IPS DF 6.9 (cell line): ENCODE measurements at places on chromosomes 12 and 14.

- DNase-seq: no peak
Observed at GRCh38 chr14:102644523-102644922, 52.1 kb downstream of the RCOR1 start.

DNA sequence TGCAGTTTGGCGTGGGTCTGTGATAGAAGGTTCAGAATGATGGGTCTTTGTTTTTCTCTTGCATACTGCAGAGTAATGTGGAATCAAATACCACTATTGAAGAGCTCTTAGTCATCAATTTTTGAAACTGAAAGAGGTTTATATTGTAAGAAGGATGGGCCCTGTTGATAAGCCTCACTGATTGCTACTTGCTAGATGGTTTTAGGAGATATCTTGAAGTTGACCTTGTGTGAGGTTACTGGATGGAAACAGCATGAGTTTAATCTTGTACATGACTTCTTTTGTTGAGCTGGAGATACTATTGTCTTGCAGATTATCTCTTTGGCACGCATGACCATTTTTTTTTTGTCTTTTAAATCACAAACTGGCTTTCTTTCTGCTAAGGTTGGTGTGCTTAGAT lies 13.8 kb downstream of the BICD1 start:
- DNase-seq: no peak

- no peak for DNase-seq
Observed at GRCh38 chr12:109815225-109815624, 18.0 kb downstream of the TRPV4 start.

GRCh38 chr14:49220492-49220891 lies 365.7 kb downstream of the RPS29 start:
- no peak for DNase-seq

- no peak for DNase-seq
Observed at GRCh38 chr12:89781156-89781555, 72.5 kb upstream of the ATP2B1 start.

GRCh38 chr14:65239938-65240296 lies 137.6 kb upstream of the MAX start:
- DNase-seq: no peak

DNA sequence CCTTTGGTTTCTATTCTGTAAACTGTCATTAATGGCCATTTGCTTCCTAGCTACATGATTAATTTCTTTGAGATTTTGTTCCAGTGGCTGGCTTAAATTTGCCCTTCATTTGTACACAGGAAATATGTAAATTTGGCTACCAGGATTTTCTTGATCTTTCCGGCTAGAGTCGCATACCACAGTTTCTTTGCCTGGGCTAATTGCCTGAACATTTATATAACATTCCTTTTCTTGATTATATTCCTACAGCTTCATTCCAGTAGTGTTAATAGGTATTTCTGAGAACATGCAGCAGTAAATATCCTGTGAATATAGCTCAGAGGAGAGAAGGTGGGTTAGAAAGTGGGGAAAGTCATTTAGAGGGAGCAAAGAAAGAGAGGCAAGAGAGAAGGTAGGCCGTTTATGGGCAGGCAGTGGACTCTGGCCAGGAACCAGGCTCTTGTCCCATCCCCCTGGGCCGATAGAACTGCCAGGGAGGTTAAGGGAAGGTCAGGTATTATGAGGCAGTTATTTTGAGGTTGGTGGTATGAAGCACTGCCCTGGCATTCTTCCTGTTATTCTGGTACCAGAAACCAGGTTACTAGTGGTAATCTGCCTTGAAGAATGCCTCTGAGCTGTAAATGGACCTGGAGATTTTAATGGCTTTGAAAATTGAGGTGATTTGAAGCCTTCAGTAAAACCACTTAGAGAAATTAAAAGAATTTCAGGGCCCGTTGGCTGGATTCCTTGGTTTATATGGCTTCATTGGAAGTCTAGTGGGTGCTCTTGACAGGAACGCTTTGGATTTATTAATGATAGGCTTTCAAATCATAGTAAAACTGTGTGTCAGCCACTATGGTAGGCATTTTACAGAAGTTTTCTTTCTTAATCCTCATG lies 4.4 kb downstream of the RNF10 start:
- DNase-seq: no peak

DNA sequence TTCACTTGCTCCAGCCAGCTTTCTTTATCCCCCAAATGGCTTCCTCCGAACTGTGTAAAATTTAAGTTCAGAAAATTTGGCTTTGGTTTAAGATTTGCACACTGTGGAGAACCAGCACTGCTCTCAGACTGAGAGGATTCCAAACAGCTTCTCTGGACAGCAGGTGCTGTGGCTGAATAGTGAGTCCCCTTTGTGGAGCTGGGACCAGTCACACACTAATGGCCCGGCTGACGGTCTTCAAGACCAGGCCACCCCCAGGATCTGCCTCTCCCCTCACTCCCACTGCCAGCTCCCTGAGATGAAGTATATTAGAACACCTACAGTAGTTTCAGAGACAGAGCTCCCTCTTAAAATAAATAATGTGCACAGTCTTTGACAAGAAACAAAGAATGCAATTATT lies 267.3 kb downstream of the BCAT1 start:
- DNase-seq: no peak

GRCh38 chr12:5964913-5965900 lies 20.1 kb upstream of the ANO2 start:
- DNase-seq: no peak

GRCh38 chr14:53113989-53114388 lies 39.1 kb downstream of the DDHD1 start:
- DNase-seq: no peak

- DNase-seq: no peak
Observed at GRCh38 chr12:3046441-3047200, 30.6 kb upstream of the TSPAN9 start.

GRCh38 chr12:127306604-127307215 lies 960.3 kb upstream of the TMEM132C start:
- DNase-seq: no peak

GRCh38 chr12:11600199-11600598 lies 49.3 kb upstream of the ETV6 start:
- DNase-seq: no peak

DNA sequence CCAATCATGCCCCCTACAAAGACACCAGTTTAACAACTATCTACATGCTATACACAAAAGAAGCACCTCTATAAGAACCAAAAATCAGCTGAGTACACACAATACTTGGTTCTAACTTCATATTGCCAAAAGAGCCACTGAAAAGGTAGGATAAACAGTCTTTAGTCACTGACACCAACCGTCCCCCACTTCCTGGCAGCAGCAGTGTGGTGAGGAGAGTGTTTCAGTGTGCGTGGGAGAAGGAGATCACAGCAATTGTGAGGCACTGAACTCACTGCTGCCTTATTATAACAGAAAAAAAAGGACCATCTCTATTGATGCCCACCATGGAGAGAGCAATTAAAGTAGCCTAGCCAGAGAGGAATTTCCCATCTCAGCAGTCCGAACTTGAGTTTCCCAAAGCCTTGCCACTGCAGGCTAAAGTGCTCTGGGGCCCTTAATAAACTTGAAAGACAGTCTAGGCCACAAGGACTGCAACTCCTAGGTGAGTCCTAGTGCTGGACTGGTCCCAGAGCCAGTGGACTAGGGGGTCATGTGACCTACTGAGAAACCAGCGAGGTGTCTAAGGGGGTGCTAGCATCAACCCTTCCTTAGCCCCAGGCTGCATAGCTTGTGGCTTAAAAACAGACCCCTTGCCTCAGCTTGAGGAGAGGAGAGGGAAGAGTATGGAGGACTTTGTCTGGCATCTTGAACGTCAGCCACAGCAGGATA lies 37.1 kb upstream of the LMNTD1 start:
- no peak for DNase-seq

- no peak for DNase-seq
Observed at GRCh38 chr12:121295746-121296617, 527 bp downstream of the CAMKK2 start.

DNA sequence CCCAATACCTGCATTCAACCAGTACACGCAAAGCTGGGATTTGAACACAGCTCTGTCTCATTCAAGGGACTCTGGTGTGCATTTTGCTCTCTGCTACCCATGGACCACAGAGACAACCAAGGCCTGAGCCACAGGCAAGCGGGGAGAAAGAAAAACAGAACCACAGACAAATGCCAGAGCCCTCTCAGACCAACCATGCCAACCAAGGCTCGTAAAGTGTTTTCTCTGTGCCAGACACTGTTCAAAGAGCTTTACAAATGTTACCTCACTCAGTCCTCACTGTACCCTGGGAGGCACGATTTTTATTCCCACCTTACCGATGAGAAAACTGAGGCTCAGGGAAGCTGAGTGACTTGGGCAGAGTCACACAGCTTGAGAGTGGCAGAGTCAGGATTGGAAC lies 32.4 kb upstream of the EML1 start:
- no peak for DNase-seq

DNA sequence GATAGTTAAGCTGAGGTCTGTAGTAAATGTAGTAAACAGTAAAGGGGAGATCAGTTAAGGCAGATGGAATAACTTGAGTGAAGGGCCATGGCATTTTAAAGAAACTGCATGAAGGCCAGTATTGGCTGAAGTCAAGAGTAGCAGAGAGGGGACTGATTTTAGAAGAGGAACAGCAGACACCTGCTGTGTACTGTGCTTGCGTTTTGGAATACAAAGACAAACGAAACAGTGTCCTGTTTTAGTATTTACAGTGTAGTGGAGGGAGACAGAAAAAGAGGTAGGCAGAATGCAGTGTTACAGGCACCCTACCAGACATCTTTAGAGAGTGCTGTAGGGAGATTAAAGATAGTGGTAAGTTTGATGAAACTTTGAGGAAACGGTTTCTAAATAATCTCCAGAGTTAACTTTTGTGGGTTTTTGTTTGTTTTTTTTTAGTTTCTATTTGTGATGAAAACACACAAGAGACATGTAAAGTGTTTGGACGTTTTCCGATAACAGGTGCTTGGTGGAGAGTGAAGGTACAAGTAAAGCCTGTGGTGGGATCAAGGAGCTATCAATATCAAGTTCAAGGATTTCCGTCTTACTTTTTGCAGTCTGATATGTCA lies 2.1 kb downstream of the HELB start:
- no peak for DNase-seq

- DNase-seq: no peak
Observed at GRCh38 chr14:89504602-89505313, 87.7 kb upstream of the FOXN3 start.

- DNase-seq: no peak
Observed at GRCh38 chr14:24847568-24848095, 202.3 kb downstream of the STXBP6 start.

DNA sequence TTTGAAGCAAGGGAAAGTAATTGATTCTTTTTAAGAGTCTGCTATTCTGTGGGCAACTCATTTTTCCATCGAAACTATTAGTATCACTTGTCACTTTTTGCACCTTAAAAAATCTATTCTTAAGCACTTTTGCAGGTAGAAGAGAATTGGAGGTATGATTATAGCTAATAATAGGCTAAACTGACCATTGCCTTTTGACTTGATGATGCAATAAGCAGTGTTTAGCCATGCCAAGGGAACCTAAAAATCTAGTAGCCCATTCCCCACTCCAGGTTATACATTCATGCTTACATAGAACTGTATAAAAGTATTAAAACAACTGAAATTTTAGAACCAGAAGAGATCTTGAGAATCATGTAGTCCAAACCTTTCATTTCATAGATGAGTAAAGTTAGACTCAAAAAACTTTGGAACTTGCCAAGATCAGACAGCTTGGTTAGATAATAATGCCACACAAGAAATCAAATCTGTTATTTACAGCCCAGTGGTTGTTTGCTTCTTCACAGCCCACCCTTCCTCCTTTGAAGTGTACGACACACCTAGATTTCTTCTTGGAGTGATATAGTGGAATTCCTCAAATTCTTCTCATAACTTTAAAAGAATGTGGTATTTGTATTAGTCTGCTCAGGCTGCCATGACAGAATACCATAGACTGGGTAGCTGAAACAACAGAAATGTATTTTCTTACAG lies 21.7 kb upstream of the GARIN2 start:
- no peak for DNase-seq

GRCh38 chr12:122072031-122072970 lies 6.3 kb upstream of the MLXIP start:
- DNase-seq: no peak

GRCh38 chr14:65753061-65753460 lies 340.5 kb downstream of the FUT8 start:
- no peak for DNase-seq

DNA sequence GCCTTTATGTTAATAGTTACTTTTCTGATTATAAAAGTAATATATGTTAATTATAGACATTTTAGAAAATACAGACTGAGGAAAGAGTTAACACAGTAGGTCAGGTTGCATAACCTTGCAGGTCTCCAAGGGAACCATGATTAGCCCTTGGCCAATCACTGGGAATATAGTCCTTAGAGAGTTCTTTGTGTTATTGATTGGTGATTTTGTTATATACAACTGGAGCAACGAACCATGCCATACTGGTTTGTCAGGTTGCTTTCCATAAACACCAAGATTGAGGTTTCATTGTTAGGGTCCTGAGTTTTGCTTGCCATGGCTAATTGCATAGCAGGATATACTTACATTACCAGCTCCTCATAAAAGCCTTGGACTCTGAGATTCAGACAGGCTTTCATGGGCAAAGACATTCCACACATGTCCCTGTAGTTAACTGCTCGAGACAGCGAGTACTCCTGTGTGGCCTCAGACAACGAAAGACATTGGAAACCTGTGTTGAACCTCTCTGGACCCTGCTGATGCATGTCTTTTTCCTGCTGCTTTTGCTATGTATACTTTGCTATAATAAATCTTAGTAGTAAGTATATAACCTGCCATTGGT lies 33.7 kb downstream of the MAPK1IP1L start:
- DNase-seq: no peak

DNA sequence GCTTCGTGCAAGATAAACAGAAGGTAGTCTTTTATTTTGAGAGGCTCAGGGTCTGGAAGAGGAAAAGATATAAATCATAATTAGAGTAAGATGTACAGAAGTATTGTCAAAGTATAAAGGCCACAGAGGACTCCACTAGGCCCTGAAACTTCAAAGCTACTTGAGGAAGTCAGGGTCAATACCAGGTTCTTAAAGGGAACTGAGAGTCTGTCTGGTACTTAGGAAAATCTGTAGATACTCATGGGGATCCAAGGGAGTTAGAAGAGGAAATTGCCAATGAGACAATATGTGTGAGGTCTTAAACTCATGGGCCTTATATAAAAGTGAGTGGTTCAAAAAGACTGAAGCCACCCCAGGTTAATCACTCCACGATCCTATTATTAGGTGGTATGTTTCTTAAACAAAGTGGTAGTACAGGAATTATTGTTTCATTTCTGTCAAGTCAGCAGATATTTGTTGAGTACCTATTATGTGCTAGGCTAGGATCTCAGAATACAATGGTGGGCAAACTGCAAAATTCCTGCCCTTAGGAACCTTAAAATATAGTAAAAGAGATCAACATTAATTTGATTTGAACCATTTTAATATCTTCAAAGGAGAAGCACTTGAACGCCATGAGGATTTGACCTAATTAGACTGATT lies 314.6 kb downstream of the ADAMTS20 start:
- no peak for DNase-seq

DNA sequence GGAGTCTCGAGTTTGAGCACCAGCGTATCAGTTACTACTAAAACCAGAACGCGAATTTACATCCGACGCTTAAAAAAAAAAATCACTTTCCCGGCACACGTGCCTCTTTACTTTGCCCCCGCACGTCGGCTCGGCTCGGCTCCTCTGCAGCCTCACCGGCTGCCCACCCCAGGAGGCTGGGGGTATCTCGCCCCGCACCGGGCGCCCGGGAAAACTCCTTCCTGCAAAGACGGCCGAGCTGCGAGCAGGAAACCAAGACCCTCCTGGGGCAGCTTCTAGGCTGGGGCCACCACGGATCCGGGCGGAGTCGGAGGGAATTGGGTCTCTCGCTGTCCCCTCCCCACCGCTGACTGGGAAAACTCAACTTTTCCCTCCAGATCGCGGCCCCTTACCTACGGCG lies 610 bp downstream of the VSIG10 start:
- DNase-seq: no peak

GRCh38 chr14:35366056-35366451 lies 38.5 kb downstream of the NFKBIA start:
- DNase-seq: no peak
